Mesendoderm (in vitro differentiated cells): ENCODE measurements at places on chromosomes 4 and X.

- DNase-seq, result peak; percentile 1
These were observed 70.2 kb upstream of the BRWD3 start for GRCh38 chrX:80879916-80880315.

GRCh38 chr4:169869490-169869889 lies 111.7 kb upstream of the HPF1 start:
- DNase-seq, result peak; percentile 17

DNA sequence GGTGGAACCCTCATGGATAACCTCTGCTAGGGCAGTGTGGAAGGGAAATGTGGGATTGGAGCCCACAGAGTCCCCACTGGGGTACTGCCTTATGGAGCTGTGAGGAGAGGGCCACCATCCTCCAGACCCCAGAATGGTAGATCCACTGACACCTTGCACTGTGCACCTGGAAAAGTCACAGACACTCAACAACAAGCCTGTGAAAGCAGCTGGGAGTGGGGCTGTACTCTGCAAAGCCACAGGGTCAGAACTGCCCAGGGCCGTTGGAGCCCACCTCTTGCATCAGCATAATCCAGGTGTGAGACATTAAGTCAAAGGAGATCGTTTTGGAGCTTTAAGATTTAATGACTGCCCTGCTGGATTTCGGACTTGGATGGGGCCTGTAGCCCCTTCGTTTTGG lies 11.6 kb downstream of the ARMCX5 start:
- DNase-seq, result no peak

DNA sequence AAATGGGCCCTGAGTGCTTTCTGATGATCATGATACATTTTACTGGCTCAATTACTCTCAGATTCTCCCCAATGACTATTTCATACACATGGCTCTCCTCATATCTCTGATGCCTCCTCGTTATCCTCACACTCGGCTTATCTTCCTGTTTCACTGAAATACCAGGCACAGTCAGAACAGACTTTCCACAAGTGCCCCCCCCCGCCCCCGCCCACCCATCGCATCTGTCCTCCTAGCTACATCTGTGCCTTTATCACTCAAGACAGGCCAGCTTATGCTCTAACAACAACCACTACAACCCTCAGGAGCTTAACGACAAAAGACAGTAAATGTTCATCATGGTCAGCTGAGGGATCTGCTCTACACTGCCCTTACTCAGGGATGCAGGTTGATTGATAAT lies 610.6 kb upstream of the DIPK2B start:
- no peak for DNase-seq

DNA sequence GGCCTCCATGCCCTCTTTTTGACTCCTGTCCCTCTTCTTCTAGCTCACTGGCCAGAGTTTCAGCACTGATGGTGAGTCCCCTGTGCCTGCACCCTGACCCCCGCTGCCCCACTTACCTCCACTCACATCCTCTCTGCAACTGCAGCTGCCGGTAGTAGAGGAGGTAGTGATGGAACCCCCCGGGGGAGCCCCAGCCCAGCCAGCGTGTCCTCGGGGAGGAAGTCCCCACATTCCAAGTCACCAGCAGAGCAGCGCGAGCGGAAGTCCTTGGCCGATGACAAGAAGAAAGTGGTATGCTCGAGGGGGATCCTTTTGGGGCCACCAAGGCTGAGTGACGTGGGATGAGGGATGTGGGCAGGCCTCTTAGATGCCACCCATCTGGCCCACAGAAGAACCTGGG lies 5.8 kb downstream of the ARAF start:
- DNase-seq, result no peak

DNA sequence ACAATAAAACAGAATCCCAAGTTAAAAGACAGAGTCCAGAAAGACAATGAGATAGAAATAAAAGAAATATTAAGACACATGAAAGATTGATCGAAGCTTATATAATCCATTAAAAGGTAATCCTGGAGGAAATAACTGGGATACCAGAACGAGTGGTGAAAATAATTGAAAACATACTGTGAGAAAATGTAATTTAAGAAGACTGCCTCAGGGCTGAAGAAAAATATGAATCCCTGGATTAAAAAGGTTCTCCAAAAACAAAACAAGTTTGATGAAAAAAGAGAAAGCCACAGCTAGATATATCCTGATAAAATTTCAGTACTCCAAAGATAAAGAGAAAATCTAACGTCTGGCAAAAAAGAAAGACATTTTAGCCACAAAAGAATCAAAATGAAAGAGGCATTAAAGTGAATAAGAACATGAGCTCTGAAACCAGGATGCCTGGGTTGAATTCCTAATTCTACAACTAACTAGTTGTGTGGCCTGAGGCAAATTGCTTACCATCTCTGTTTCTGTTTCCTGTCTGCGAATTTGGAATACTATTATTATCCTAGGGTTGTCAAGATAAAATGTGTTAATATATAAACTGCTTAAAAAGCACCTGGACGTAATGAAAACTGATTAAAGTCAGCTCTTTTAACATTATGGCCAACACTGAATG lies 5.5 kb downstream of the DDX60L start:
- DNase-seq, result no peak

GRCh38 chr4:5823542-5824211 lies 69.2 kb downstream of the CRMP1 start:
- DNase-seq, result no peak

- peak; percentile 61 for DNase-seq
These were observed 89.5 kb downstream of the OR13H1 start for GRCh38 chrX:131633285-131633917.

DNA sequence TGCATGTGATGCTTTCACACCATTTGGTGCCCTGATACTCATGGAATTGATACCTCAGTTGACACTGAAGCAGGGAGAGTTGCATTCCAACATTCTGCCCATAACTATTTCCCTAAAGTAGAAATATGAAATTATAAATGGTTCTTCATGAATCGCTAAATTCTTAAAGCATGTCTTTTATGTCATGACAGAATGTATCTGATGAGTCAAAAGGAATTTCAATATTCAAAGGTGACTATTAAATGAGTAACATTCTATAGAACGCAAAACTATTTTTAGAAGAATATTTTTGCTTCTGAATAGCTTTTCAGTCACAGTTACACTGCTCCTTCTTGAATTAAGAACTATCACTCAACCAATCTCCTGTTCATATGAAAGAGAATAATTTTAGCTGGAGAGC lies 152.8 kb downstream of the ADGRA3 start:
- DNase-seq, result no peak
